Stimulated activated CD8-positive, alpha-beta memory T cell treated with anti-CD3 and anti-CD28 coated beads, Interleukin-4, amount 100 ng/mL, for 24 hours (primary cell): ENCODE measurements at places on chromosomes 2 and 18.

DNA sequence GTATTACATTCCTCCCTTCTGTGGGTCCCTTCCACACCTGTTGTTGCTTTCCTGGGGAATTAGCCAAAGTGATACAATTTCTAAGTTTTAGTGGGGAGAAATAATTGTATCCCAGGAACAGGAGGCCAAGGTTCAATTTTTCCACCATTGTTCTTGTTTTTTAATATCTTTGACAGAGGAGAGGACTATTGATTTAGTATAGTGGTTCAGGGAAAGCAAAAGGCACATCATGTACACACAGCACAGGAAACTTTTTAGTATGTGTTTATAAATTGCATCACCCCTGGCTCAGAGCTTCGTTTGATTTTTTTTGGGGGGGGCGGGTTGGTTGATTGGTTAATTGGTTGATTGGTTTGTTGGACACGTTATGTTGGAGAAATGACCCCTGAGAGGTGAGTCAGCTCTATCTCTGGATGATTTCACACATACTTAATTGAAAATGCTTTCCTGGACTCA, 431.6 kb downstream of the PID1 start:
- DNase-seq = no peak

- no peak for DNase-seq
These were observed 615.8 kb downstream of the XIRP2 start for GRCh38 chr2:167504061-167504460.

DNA sequence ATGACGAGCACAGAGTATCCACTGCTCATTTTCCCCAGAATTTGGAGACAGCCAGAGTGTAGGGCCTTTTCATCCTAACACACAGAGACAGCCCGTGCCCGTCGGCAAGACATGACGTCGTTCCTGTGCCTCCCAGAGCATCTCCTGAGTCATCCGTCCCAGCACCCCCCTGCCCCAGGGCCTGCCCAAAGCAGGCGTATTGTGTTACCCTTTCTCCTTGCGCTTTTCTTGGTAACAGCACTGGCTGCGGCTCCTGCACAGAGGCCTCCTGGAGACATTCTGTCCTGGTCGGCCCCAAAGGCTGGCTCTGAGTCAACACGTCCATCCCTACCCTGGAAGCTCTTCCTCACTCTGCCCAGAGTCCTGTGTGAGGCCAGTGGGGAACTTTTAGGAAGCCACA, 217.1 kb downstream of the KLHL29 start:
- no peak for DNase-seq

GRCh38 chr2:72583376-72583775, 242.5 kb downstream of the EXOC6B start:
- no peak for DNase-seq

DNA sequence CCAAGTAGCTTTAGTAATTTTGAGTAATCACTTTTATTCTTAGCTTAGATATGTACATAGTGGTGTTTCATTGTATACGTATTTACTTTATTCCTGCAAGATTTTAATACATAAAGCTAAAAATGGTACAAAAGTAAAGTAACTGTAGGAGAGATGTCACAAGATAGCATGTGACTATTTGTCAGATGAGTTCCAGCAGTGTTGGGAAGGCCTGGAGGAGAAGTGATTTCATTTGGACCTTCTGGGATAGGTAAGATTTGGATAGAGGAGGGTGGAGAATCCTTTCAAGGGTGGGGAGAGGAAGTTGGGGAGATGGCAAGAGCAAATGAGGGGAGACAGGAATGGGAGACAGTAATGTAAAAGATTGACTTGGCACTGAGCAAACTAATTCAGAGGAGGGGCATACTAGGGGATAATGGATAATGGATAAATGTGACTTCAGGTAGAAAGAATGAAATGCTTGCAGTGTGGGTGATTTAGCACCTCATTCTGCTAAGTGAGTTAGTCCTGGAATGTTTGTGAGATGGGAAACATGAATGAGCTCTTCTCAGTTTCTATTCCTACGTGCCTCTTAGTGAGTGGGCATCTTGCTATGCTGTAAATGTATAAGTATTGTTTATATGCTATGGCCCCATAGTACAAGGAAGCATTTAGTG, 10.5 kb downstream of the WDR43 start:
- no peak for DNase-seq

- no peak for DNase-seq
These were observed 36.2 kb upstream of the HS6ST1 start for GRCh38 chr2:128354726-128355470.

DNA sequence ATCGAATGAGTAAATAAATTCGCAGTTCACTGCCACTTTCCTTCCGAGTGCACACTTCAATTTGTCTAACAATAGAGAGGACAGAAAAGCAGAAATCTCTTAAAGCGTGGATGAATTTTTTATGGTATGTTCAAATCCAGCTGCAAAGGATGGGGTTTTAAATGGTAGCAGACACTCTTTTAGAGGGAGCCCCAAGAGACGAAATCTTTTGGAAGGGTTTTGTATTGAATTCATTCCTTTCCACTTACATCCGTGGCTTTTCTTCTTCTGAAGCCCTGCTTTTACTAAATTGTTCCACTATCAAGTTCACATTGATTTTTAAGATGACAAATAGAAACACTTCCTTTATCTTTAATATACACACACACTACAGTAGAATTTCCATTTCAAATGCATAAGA, 680.7 kb downstream of the NR4A2 start:
- no peak for DNase-seq

GRCh38 chr2:65370387-65371073, 61.9 kb downstream of the SPRED2 start:
- DNase-seq = no peak

GRCh38 chr18:56709463-56709862, 58.3 kb downstream of the WDR7 start:
- DNase-seq = no peak

DNA sequence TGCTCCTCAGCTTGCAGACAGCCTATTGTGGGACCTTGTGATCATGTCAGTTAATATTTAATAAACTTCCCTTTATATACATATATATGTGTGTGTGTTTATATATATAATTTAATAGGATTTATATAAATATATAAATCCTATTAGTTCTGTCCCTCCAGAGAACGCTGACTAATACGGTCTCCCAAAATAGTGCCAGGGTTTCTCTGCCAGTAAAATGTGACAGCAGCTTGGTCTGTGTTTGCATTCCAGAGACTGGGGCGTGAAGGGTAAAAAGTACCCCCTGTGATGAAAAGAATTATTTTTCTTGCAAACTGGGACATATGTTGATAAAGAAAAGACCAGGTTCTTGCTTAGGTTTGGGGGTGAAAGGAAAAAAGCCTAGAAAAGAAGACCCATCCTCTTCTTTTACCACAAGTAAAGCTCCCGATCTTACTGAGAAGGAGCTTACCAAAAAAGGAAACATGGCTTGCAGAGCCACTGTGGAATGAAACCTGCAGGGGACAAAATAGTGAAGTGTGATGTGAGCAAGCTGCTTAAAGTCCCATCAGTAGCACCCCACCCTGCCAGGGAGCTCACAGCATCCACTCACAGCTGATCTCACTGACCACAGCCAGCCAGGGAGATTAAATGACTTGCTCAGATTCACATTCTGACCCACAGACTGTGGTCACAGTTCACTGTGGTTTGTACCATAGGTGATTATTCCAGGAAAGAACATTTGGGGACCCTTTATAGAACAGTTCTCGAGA, 110.9 kb upstream of the RMP24 start:
- no peak for DNase-seq

GRCh38 chr2:205915130-205915524, 170.8 kb downstream of the INO80D start:
- no peak for DNase-seq

- DNase-seq = no peak
These were observed 252.2 kb upstream of the SPHKAP start for GRCh38 chr2:228433721-228434120.

DNA sequence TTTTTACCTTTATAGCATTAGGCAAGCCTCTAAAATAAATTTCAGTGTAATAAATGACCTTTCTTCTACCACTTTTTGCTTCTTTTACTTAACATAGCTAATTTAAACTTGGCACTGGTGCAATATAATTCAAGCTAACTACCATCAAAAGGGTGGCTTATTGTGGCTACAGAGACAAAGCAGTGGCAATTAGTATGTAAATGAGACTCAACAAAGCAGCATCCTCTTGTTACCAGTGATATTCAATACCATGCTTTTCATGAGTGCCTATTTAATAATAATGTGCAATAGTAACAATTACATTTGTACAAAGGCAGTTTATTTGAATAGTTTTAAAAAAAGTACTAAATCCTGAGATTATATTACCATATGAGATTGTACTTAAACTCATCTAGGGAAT, 93.4 kb downstream of the SOS1 start:
- DNase-seq = no peak

GRCh38 chr18:62757399-62758010, 42.2 kb downstream of the PHLPP1 start:
- DNase-seq = no peak

GRCh38 chr18:49613641-49614151, 51.8 kb downstream of the LIPG start:
- DNase-seq = no peak

DNA sequence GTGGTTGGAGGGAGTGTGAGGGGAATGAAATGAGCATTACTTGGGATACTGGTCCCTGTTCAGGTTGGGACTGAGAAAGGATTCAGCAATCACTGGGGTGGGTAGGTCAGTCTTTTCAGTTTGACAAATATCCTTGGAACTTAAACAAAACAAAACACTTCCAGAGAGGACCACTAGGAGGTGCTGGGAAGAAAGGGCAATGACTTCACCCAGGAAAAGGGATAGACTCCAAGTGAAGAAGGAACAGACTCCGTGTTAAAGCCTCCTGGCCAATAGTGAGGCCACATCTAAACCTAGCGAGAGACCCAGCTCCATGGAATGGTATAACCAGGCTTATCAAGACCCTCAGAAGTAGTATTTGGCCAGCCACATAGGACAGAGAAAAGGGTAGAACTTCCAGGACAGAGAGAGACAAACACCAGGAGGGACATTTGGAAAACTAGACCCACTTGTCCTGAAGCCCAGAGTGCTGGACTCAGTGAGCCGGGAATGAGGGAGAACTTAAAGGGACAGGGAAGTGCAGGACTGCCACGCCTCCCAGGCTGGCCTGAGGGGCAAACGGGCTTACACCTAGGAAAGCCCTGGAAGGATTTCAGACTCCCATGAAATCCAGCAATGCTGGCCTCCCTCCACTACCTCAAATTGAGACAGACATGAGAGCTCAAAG, 19.6 kb upstream of the KCNG3 start:
- DNase-seq = no peak

DNA sequence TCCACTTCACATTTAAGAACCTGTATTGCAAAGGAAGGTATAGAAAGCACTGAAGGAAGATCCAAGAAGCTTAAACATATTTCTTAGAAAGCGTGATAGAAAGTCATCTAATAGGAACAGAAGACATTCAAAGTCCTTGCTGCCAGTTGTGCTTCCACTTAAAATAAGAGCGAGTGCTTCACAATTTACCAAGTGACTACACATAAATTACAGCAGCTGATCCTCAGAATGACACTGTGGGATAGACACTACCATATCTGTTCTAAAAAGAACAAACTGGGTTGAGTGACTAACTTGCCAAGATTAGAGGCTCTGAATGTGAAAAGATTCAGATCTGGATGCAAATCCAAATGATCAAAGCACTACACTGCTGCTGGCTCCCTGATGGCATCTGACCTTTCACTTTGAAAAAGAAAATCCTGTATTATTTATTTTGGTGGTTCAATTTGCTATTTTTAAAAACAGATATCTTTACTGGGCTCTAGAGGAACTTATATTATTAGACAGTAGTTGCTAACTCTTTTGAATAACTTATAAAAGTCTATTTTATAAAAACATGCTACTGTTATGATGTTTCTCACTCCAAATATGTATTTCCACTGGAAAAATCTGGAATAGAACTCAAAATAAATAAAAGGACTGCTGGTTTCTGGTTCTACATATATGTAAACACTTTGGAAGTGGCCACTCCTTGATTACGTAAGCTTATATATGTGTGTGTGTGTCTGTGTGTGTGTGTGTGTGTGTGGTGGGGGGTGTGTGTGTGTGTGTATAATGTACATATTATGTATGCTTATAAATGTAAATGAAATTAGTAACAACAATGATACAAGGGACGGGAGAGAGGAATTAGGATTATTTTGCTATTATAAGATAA, 57.4 kb downstream of the KIDINS220 start:
- DNase-seq = no peak

- no peak for DNase-seq
These were observed 281.7 kb upstream of the UBE2E3 start for GRCh38 chr2:180698668-180699067.
